ENCODE measurements at places on chromosomes 1 and 21. TPM values are rescaled to one million over a fixed set of nuclear protein-coding genes. Genes with fewer than 3 reads are reported as not detected.

- no peak for DNase-seq
These were observed 44.9 kb downstream of the SEC16B start for GRCh38 chr1:177925006-177925405.

Gene GJA5
- total RNA-seq: not detected

Gene LMX1A
- not detected for total RNA-seq

Gene ATP1A4
- total RNA-seq: not detected

- peak; percentile 57 for DNase-seq
These were observed 66.9 kb upstream of the TINAGL1 start for GRCh38 chr1:31509124-31510072.

DNA sequence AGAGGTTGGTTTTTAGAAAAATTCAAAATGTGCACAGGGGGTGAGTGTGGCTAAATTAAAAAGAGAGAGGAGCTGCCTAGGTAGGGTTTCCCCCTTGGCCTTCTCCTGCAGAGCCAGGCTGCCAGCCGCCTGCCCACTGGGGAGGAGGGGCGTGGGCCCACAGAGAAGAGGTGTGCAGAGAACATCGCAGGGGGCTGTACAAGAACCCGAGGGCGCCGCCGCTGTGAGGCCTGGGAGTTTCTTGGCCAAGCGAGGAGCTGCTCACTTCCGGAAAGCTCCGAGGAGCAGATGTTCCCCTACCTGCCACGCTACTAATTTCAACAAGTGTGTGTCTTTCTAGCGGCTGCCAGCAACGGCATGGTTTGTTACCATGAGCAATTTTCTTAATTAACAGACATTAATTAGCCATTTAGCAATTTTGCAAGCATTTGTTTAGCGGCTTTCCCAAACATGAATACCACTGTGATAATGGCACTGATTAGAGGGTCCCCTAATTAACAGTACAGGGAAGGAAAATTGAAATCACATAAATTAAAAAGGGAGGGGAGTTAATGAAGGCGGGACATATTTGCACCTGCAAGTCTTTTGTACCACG lies 59.7 kb downstream of the MRPL37 start:
- DNase-seq: no peak

- DNase-seq: peak; percentile 43
These were observed 1.0 kb downstream of the ZNF687 start for GRCh38 chr1:151282883-151283725.

Gene GPR61
- not detected for total RNA-seq

Gene CNR2
- 0.25 TPM for total RNA-seq

Measured in activated CD8-positive, alpha-beta T cell treated with anti-CD3 and anti-CD28 coated beads for 36 hours (primary cell).